ENCODE measurements at places on chromosomes 11 and 22.

DNA sequence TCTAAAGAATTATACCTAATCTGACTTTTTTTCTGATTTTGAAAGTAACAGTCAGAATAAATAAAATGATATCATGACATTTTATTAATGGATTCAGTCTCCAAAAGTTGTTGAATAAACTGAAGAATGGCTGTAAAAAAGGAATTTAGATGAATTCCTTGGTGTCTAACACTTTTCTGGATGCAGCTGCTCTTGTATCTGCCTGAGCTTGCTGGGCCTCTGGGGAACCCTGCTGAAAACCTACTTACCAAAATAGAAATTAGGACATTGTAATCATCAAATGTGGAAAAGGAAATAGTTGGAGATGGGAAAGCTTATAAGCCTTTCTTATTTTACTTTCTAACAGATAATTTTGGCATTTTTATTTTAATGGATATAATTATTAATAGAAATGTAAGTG lies 315.7 kb upstream of the ANO5 start:
- DNase-seq = no peak

DNA sequence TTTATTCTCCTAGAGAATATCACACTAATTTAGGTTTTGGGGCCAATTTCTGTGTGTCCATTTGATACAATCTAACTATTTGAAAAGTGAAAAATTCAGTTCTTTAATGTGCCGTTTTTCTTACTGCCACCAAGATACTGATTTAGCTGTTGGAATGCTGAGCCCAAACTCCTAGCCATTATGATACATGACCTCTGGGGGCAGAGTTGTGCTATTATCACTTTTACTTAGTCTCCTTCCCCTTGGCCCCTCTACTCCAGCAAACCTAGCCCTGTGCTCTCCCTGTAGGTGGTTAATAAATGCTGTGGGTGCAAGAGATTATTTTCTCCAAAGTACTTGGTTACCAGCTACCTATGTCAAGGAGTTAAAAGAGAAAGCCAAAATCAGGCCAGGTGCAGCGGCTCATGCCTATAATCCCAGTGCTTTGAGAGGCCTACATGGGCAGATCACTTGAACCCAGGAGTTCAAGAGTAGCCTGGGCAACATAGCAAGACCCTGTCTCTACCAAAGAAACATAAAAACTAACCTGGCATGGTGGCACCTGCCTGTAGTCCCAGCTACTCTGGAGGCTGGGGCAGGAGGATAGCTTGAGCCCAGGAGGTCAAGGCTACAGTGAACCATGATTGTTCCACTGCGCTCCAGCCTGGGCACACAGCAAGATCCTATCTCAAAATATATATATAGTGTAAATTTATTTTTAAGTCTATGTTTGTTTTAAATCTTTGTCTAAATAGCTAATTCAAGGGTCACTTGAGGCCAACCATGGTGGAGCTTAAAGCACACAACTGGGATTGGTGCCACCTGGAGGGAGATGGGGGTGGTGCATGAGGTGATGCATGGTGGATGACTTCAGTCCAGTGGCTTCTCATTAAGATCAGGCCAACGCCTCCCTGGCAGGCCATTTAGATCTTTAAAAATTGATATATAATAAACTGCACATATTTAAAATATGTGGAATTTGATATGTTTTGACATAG lies 193.2 kb upstream of the PLET1 start:
- DNase-seq = peak; percentile 27

DNA sequence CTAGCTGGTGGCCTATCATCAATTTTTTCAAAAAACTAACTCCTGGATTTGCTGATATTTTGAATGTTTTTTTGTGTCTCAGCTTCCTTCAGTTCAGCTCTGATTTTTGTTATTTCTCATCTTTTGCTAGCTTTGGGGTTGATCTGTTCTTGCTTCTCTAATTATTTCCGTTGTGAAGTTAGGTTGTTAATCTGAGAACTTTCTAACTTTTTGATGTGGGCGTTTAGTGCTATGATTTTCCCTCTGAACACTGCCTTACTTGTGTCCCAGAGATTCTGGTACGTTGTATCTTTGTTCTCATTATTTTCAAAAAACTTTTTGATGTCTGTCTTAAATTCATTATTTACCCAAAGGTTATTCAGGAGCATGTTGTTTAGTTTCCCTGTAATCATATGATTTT lies 19.1 kb downstream of the NARS2 start:
- DNase-seq = no peak

- DNase-seq = no peak
These were observed 86.7 kb downstream of the ALX4 start for GRCh38 chr11:44223238-44223637.

DNA sequence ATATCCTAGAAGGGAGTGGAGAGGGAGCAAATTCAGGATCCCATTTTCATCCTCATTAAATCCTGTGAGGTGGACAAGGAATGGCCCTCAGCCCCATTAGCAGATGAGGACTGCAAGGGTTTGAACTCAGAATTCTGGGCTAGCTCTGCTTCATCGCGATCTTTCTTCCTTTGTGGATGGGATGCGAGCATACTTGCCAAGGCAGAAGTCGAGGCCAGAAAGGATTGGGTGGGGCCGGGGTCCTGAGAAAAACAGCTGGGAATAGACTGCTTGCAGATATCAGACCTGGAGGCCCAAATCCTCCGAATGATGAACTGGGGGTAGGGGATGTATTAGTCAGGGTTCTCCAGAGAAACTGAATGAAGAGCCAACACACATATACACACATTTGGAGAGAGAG lies 179.0 kb downstream of the CHST1 start:
- DNase-seq = no peak

DNA sequence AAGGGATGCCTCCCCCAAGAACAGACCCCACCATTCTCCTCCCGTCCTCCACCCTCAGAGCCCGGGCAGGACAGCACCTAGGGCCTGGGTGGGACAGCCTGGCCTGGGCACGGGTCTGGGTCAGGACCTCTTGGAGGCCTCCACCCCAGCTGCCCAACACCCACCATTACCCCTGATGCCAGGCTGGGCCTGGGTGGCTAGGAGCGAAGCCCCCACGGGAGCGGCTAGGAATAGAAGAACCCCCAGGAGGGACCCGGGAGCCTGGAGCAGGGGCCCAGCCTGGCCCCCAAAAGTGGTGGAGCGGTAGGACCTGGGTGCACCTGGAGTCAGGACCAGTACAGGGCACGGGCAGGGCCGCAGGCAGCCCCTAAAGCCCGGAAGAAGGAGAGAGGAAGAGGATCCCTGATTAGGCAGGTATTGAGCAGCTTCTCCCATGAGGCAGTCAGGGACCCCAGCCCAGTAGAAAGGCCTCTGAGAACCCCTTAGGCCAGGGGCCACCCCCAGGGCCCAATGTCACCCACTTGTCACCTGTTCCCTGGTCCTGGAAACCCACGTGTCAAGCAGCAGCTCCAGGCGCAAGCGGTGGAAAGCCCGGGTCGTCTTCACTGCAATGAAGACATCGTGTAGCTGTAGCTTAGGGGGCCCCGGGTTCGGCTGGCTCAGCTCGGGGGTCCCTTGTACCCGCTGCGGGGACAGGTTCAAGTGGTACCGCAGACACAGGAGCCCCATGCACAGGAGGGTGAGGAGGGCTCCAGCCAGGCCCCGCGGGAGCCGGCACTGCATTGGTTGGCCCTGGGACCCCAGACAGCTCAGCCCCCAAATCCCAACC lies 575 bp downstream of the MFNG start:
- DNase-seq = peak; percentile 10

DNA sequence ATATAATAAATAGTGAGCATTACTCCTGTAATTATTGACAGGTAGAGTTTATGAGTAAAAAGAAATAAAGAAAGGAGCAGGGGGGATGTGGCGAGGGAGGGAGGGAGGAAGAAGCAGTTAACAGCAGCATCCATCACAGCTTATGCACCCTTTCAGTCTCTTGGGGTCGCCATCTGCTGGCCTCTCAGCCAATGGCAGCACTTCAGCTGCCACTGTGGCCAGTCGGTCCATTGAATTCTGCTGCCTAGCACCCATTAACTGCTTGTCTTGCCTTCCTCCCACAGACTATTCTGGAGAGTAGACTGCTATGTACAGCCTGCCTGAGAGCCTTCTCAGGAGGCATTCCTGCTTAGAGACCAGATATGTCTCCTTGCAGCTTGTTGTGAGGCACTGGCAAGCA lies 388.3 kb downstream of the TENM4 start:
- DNase-seq = no peak

GRCh38 chr11:77435972-77436371 lies 37.9 kb downstream of the PAK1 start:
- no peak for DNase-seq

- DNase-seq = no peak
These were observed 924 bp upstream of the FADD start for GRCh38 chr11:70201882-70202861.

GRCh38 chr11:72048766-72049460 lies 31.4 kb downstream of the NUMA1 start:
- no peak for DNase-seq

GRCh38 chr22:18976197-18976751 lies 40.2 kb upstream of the PRODH start:
- DNase-seq = no peak

Data from CD4-positive, alpha-beta T cell treated with Interleukin-4 for 4 hours (primary cell).